ENCODE measurements at places on chromosomes 4 and X. TPM values are rescaled to one million over a fixed set of nuclear protein-coding genes. Genes with fewer than 3 reads are reported as not detected.
A peak's percentile ranks its signal among the peaks of the same experiment; 100 is the strongest.

CORIN gene
- total RNA-seq, result 175 TPM

IL2RG gene
- 4.1 TPM for total RNA-seq

STAP1 gene
- total RNA-seq, result not detected

SPANXN1 gene
- total RNA-seq, result not detected

HEPH gene
- total RNA-seq, result 65.0 TPM

VCX gene
- total RNA-seq, result not detected

SSX2B gene
- not detected for total RNA-seq

RAB39B gene
- 0.31 TPM for total RNA-seq

OCIAD1 gene
- 151 TPM for total RNA-seq

DCAF4L1 gene
- total RNA-seq, result 0.42 TPM

GRCh38 chr4:874056-874455 is 48.1 kb upstream of the CPLX1 start:
- DNase-seq, result no peak

GRCh38 chr4:185461565-185461964 is 10.0 kb downstream of the CCDC110 start:
- no peak for DNase-seq

DNA sequence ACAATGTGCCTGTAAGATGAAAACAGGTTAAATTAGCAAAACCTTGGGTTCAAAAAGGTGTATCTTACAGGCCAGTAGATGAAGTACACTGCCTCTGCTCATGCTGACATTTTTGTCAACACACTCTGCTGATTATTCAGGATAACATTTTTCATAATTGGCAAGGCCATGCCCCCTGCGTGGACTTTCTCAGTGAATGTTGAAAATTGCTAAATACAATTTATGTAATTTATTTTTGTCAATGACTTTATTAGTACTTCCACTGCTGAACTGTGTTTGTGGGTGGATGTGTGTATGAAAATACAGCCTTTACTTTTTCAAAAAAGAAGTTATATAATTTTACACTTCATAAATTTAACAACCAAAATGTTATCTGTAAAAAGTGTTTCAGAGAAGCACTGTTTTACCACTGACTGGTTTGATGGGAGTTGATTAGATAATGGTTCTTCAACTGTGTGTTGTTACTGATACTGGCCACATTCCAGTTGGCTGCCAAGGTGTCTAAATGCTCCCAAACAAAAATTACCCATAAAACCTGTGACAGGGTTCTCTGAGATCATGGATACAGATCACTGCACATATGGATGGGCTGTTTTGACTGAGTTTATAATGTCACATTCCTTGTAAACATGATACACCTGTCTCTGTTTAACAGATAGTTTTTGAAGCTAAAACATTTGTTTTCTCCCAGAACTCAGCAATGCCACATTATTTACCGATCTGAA is 151.9 kb upstream of the SLC7A11 start:
- no peak for DNase-seq

DNA sequence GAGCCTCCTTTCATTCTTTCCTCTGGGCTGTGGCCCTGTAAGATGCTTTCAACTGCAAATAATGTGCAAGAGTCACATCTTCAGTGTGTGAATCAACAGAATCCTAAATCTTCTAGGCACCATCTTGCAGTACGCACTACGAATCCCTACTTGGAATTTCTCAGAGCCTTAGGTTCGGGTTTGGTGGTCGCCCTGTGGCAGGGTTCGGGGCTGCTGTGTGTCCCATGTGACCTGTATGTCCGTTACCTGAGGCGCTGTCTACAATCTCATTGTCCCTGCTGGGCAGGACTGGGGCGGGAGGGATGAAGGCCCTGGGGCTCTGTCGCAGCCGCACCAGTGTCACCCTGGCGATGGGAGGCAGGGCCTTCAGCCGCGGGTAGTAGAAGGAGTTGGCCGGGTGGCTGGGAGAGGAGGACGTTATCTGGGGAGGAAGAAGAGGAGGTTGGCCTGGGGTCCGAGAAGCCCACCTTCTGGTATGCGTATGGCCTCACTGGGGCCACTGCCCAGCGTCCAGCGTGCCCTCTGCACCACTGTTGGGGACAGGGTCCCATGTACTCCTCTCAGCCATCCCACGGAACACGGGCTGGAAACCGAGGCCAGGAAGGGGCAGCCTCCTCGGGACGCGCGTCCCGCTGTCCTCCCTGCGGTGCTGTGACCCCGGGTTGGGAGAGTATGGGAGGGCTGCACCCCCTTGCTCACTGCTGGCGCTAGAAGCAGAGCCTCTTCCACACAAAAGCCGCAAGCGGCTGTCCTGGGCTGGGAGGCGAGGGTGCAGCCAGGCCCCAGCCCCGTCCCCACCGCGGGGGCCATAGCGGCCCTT is 2.0 kb downstream of the SPON2 start:
- DNase-seq, result peak; percentile 49

GRCh38 chrX:10524578-10524977 is 95.8 kb downstream of the MID1 start:
- DNase-seq, result no peak

DNA sequence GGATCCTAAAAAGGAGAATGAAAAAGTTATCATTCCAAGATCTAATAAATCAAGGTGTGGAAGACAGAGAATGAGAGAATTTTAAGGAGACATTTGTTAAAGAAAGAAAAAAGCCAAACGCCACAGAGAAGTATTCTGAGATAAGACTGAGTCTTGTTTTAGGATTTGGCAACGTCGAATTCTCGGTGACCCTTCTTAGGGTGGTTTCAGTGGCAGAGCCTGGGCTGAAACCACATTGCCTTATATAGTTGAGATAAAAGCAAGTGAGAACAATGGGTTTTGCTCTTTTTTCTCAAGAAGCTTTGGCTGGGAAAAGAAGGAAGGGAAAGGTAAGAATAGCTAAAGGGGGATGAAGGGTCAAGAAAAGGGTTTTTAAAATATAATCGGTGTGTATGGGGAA is 209.4 kb downstream of the VEGFC start:
- DNase-seq, result no peak

GRCh38 chr4:82201805-82202641 is 171.8 kb downstream of the HNRNPD start:
- DNase-seq, result peak; percentile 14

DNA sequence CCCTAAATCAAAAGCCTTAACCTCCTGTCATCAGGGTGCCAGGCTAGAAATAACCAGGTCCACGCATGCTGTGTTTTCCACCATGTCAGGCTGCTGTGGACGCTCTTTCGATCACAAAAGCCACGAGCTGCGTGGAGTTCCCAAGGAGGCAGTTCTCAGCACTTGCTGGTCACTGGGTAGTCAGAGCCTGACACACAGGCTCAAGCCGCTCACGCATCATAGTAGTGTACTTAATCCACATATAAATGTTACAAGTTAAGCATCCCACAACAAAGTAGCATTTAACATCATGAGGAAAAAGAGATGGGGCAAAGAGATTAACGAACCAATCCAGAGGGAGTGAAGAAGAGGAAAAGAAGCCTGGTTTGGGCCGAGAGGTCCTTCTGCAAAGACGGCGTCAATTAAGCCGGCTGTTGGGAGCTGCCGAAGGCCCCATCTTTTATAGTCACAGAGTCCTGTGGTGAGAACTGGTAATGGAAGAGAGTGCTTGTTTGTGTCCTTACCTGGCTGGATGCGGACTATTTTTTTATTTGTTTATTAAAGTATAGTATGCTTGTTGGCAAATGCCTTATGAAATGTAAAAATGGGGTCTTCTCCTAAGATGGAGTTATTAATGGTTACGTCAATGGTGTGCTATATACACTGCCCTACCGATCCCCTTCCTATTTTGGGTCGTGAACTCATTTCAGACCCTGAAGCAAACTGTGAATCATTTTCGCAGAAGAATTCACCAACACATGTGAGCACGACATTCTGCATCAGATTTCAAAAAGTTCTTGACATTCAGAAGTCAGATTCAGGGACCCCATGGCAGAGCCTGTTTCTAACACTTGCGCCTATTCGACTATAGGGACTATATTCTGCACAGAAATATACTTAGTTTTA is 675 bp downstream of the PRIMPOL start:
- DNase-seq, result no peak

DNA sequence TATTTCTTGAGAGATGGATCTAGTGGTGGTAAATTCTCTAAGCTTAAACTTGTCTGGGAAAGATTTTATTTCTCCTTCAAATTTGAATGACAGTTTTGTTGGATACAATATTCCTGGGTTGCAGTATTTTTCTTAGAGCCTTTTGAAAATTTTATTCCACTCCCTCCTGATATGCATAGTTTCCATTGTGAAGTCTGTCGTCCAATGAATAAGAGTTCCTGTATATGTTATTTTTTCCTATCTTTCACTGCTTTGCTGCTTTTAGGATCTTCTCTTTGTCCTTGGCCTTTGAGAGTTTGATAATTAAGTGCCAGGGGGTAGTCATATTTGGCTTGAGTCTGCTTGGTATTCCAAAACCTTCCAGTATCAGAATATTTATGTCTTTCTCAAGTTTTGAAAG is 1156.4 kb upstream of the AGA start:
- DNase-seq, result no peak

DNA sequence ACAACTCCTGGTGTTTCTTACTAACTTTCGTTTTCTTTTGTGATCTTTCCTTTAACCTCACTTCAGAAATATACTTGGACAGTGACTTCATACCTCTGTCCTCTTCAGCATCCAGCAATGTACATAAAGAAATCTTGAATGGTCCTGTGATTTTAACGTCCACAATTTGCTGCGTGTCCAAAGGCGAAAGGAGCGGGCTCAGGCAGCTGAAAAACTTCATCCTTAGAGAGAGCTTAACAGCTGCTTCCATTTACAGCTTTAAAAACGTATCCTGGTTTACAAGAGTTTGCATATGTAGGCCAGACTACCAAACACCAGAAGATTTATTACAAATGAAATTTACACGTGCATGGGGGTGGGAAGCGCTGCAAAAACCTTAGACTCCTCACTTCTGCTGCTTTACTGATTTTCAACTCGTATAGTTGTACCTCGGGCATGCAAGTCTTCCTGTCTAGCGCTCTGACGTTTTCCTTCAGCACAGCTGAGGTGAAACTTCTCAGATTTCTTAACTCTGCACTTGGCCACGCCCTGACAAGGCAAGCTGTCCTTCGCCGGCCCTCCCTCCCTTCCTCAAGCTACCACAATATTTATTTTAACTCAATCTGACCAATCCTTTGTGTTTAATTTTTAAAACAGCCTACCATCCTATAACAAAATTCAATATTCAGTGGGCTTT is 406.4 kb downstream of the FAM47A start:
- peak; percentile 8 for DNase-seq

- no peak for DNase-seq
Measured at GRCh38 chr4:95061220-95061619, 303.5 kb downstream of the BMPR1B start.

GRCh38 chr4:15884666-15885065 is 53.9 kb downstream of the FGFBP1 start:
- DNase-seq, result no peak

- DNase-seq, result no peak
Measured at GRCh38 chr4:31923634-31924033, 1203.5 kb downstream of the PCDH7 start.

- DNase-seq, result no peak
Measured at GRCh38 chr4:82947498-82947897, 47.0 kb downstream of the THAP9 start.

- no peak for DNase-seq
Measured at GRCh38 chr4:183989461-183989860, 84.4 kb downstream of the STOX2 start.

DNA sequence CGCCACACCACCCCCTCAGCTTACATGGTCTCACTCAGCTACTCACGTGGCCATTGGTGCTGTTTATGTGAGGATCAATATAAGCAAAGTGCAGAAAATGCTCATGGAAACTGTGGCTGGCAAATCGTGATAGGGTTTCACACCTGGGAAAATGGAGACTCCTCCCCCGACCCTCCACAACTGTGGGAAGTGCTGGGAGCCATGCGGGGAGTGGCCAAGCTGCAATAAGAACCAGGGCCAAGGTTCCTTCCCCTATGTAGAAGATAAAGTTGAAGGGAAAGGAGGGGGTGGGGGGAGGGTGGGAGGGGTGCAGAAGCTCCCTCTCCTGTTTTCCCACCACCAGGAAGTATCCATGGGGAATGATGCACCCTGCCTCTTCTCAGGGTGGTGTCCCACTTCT is 145.5 kb upstream of the MAMLD1 start:
- no peak for DNase-seq

GRCh38 chr4:30939069-30939468 is 218.9 kb downstream of the PCDH7 start:
- no peak for DNase-seq

GRCh38 chr4:154313004-154313585 is 178.5 kb downstream of the DCHS2 start:
- no peak for DNase-seq

- DNase-seq, result no peak
Measured at GRCh38 chr4:158006990-158007389, 165.8 kb downstream of the GASK1B start.

GRCh38 chrX:6095469-6095868 is 133.2 kb downstream of the NLGN4X start:
- no peak for DNase-seq

- DNase-seq, result no peak
Measured at GRCh38 chr4:95507147-95507546, 41.6 kb downstream of the UNC5C start.

GRCh38 chrX:32614707-32615106 is 596.6 kb downstream of the DMD start:
- no peak for DNase-seq

- no peak for DNase-seq
Measured at GRCh38 chrX:34918091-34918736, 24.4 kb upstream of the FAM47B start.

DNA sequence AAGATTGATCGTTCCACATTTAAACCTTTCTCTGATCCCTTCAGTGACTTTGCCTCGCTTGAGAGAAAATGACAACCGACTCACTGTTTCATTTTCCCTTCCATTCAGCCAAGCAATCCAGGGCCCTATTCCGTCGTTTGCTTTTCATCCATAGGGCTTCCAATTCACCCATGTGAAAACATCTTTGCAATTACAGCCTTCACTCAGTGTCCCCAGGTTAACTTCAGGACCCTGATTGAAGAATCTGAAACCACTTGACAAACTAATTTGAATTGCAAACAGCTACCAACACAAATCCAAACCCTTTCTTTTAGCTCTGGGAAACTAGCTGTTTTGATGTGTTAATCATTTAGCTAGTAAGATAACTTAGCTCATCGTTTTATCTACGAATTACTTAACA is 120.2 kb upstream of the FAM9C start:
- DNase-seq, result no peak

- DNase-seq, result no peak
Measured at GRCh38 chr4:119506806-119507205, 121.8 kb downstream of the PDE5A start.

DNA sequence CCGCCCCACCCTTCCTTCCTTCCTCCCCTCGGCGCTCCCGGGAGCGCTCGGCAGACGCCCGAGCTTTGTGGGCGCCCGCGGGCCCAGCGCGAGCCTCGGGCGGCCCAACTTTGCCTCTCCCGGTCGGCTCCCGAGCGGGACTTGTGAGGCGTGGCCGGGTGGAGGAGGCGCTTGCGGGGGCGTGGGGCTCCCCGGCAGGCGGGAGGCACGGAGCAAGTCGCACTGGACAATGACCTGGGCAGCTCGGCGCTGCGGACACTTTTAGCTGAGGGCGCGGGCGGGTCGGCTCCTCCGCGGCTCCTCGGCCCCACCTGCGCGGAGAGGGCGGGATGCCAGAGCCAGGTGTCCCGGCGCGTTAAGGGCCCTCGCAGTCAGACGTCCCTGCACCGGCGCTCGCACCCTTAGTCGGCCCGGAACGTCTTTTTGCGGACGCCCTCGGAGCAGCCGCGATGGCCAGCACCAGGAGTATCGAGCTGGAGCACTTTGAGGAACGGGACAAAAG is 385 bp downstream of the DCLK2 start:
- DNase-seq, result peak; percentile 86

- DNase-seq, result no peak
Measured at GRCh38 chr4:55849724-55850123, 3.7 kb upstream of the EXOC1 start.

GRCh38 chr4:56906489-56907393 is 959 bp upstream of the REST start:
- DNase-seq, result no peak

Measured in right cardiac atrium (tissue), 5 donors.